CD8-positive, alpha-beta memory T cell (primary cell): ENCODE measurements at places on chromosomes 13 and 19.

DNA sequence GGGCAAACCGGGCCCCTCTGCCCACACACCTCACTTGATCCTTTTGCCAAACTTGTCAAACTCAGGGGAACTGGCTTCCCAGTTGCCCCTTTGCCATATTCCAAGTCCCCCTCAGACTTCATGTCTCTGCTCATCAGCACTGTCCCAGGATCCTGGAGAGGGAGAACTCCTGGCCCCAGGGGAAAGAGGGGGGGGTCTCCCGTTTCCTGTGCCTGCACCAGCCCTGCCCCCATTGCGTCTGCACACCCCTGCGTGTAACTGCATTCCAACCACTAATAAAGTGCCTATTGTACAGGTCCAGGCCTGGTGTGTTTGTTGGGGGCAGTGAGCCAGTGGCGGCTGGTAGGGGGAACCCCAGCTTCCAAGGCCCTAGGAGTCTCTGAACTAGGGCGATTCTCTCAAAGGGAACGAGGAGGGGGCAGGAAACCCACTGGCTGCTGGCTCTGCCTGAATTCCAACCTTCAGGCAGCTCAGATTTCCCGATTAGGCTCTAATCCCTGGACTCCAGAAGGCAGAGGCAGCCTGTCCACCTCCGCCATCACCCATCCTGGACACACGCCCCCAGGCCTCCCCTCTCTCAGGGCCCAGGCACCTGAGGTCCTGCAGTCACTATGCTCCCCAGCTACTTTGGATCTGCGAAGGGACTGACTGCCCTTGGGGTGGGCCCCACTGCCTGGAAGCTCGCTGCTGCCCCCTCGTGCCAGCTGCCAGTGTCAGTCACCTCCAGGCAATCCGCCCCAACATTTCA is 9.7 kb upstream of the ILF3 start:
- peak; percentile 83 for DNase-seq

GRCh38 chr13:41650706-41651105 is 193.4 kb downstream of the RGCC start:
- no peak for DNase-seq

- peak; percentile 72 for DNase-seq
These were observed 2.7 kb upstream of the RASAL3 start for GRCh38 chr19:15466851-15467733.

GRCh38 chr13:70203661-70204229 is 95.5 kb upstream of the KLHL1 start:
- no peak for DNase-seq

- no peak for DNase-seq
These were observed 114.3 kb downstream of the TEX26 start for GRCh38 chr13:31046711-31047279.

- no peak for DNase-seq
These were observed 91.1 kb upstream of the ANKRD10 start for GRCh38 chr13:111005808-111006505.

- no peak for DNase-seq
These were observed 20.6 kb downstream of the ACSBG2 start for GRCh38 chr19:6156033-6156432.

DNA sequence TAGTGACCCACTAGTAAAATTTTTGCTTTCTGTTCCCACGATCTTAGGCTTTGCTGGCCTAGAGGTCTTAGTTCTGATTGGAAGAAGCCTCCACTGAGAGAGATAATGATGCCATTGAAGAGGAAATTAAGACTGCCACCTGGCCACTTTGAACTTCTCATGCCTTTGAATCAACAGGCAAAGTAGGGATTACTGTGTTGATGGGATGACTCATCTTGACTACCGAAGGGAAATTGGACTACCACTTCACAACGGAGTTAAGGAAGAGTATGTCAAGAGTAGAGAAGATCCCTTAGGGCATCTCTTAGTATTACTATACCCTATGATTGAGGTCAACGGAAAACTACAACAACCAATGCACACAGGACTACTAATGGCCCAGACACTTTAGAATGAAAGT is 12.7 kb upstream of the FREM2 start:
- DNase-seq: no peak

- DNase-seq: no peak
These were observed 3.2 kb downstream of the MAB21L1 start for GRCh38 chr13:35473206-35473775.

- DNase-seq: no peak
These were observed 56.1 kb downstream of the DNAJC15 start for GRCh38 chr13:43079392-43079931.

GRCh38 chr19:43820098-43820883 is 6.8 kb upstream of the ZNF283 start:
- DNase-seq: no peak

- DNase-seq: peak; percentile 54
These were observed 1.8 kb upstream of the APOE start for GRCh38 chr19:44903602-44904425.

DNA sequence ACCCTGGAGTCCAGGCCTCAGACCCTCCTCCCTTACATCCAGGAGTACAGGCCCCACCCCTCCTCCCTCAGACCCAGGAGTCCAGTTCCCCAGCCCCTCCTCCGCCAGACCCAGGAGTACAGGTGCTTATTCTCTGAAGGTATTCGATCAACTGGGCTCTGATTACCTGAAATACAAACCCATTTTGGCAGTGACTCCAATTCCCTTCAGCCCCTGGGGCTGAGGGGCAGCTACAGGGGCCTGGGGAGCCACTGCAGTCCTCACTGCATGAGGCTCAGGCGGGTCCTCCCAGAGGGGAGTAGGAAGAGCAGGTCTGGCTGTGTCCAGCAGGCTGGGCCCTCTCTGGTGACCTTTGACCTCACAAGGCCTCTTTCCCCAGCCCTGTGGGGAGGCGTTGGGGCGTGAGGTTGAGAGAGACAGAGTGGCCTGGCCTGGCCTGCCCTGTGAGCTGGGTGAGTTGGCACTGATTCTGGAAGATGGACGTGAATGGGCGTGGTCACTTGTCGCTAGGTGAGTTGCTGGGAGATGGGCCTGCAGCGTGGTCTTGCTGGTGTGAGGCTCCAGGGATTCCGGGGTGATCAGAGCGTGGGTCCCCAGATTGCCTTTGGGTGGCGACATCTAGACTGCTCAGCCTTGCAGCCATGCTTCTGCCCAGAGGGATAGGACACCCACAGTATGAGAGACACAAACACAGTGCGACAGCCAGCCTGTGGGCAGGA is 3.1 kb downstream of the BCAT2 start:
- DNase-seq: no peak

DNA sequence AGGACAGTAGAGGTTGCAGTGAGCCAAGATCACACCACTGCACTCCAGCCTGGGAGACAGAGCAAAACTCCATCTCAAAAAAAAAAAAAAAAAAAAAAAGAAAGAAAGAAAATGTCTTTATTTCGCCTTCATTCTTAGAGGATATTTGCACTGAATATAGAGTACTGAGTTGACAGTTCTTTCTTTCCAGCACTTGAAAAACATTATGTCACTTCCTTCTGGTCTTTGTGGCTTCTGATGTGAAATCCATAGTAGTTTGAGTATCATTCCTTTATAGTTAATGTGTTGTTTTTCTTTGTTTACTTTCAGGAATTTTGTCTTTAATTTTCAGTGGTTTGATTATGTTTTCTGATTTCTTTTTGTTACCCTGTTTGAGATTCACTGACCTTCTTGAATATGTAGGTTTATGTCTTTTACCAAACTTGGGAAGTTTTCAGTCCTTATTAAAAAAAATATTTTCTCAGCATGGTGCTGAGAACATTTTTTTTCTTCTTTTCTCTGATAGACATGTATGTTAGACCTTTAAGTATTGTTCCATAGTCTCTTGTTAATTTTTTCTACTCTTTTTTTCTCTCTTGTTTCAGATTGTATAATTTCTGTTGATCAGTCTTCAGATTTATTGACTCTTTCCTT is 50.1 kb downstream of the PCCA start:
- DNase-seq: no peak

DNA sequence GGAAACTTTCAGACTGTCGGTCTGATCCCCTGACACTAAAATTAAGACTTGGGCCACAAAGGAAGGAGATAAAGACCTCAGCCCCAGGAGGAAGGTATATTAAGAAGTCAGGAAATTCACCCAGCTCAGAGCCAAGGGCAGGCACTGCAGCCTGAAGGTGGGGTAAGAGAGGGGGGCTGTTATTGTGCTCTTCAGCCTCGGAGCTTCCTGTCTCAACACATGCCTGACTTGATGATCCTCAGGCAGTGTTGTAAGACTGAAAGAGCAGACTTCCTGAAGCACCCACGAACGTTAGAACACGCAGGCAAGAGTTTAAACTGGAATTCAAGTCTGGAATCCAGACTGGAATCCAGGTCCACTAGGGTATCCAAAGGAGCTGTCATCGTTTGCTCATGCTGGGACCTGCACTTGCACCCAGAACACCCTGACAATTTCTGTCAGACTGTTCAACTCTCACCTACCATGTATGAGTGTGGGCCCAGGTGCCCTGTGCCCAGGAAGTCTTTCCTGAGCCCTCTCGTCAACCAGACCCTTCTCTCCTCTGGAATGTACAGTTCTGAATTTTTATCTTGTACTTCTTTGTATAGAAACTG is 10.7 kb upstream of the FLT1 start:
- DNase-seq: peak; percentile 48

DNA sequence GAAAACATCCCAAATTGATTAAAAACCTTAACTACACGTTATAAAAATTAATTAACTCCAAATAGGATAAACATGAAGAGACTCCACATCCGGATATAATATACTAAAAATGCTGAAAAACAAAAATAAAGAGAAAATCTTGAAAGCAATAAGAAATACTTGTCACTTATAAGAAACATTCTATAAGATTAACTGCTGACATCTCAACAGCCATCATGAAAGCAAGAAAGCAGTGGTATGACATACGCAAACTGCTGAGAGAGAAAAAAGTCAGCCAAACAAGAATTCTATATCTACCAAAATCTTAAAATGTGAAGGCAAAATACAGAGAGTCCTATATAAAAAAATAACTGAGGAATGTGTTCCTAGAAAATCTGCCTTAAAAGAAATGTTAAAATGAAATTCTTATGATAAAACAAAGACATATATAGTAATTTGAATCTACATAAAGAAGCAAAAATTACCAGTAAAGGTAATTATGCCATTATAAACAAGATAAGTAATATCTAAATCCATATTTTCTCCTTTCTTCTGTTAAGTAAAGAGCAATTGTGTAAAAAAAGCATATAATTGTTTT is 1851.1 kb downstream of the PCDH9 start:
- DNase-seq: no peak

DNA sequence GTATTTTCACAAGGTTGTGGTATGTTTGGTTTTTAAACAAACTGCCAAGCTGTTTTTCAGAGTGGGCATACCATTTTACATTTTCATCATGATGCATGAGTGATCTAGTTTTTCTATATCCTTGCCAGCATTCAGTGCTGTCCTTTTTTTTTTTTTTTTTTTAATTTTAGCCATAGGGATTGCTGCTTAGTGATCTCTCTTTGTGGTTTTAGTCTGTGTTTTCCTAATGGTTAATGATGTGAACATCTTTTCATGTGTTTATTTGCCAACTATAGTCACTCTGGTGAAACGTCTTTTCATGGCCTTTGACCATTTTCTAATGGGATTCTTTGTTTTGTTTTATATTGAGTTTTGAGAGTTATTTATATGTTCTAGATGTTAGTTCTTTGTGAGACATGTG is 59.7 kb downstream of the SHISA2 start:
- no peak for DNase-seq

GRCh38 chr19:31676271-31677004 is 327.2 kb upstream of the TSHZ3 start:
- DNase-seq: no peak

DNA sequence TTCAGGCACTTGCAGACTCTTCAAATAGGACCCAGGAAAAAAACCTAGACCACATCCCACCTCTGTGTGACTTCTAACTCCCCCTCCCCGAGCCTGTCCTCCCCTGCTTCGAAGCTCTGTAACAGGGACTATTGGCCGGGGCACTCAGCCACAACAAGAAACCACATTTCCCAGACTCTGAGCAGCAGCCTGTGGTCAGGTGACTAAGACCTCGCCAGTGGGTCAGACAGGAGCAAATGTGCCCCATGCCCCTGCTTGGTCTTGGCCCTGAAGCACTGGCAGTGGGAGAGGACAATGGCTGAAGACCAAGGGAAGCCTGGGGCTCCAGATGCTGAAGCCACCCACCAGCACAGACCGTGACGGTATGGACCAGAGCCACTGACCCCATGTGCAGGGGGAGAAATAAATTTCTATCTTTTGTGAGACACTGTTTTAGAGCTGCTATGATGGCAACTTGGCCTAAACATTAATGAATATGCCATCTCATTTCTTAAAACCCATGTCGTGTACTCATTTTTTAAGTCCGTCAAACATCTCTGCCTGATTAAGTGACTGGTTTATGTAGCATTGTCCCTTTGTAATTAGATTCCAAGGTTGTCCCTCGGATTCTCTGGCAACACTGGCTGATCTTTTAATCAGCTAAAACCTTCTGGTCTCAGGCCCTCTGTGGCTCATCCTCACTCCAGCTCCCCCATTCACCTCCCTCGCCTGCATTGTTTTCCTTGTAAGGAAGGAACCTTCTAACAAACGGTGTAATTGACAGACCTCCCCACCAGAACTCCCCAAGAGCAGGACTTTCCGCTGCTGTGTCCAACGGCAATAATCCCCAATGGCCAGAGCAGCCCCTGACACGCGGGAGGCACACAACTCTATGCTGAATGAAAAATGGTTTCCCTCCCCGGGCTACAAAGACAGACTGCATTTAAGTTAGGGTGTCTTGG is 98.4 kb downstream of the STK24 start:
- no peak for DNase-seq

GRCh38 chr13:99956473-99957349 is 14.9 kb downstream of the ZIC5 start:
- DNase-seq: no peak

GRCh38 chr19:2461751-2462634 is 5.2 kb upstream of the LMNB2 start:
- DNase-seq: peak; percentile 37

- no peak for DNase-seq
These were observed 152.4 kb downstream of the TEX29 start for GRCh38 chr13:111472559-111473460.

GRCh38 chr13:102970542-102970941 is 95.7 kb downstream of the SLC10A2 start:
- no peak for DNase-seq

DNA sequence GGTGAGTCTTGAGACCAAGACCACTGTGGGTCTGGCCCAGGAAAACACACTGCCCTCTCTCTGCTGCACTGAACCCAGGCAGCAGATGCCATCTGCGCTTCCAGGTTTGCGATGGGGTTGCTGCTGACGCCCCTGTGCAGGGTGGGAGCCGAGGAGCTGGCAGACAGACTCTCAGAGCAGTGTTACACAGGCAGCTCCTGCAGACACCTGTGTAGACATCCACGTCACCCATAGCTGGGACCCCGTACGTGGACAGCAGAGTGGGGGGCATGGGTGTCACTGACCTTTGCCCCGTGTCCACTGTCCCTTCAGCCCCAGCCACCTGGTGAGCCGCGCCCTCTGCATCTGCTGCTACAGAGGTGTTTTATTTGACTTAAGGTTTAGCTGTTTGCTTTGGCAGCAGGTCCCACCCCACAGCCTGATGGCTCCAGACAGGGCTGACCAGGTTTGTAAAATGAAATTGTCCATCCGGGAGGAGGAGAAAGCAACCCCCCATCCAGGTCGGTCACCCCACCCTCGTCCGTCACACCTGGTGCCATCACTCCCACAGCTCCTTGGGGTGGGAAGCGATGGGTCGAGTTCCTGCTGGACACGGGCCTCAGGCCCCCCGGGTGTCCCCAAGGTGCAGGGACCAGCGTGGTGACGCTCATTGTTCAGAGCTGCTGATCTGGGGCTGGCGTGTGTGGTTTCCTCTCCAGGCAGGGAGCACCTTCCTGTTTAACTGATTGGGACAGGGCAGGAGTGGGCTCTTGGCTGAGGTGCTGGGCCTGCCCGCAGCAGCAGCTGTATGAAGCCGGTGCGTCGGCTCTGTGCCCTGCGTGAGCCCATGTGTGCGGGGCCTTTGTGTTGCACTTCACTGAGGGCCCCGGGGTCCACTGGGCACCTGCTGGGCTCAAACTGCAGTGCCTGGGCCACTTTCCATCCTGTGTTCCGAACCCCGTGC is 28.4 kb downstream of the MCF2L start:
- no peak for DNase-seq
